Ovary (tissue), 10 donors: ENCODE measurements at places on chromosomes 2 and 18. TPM values are rescaled to one million over a fixed set of nuclear protein-coding genes. Genes with fewer than 3 reads are reported as not detected.

Gene INPP5D
- polyA plus RNA-seq: 14.4 TPM

Gene NYAP2
- polyA plus RNA-seq: not detected

Gene HOXD9
- 11.7 TPM for polyA plus RNA-seq

Gene AQP12B
- not detected for polyA plus RNA-seq

Gene TRIM54
- polyA plus RNA-seq: 0.21 TPM
